ENCODE measurements at places on chromosomes 7 and 10.

- no peak for DNase-seq
Observed at GRCh38 chr7:130734815-130735716, 1.1 kb upstream of the KLF14 start.

DNA sequence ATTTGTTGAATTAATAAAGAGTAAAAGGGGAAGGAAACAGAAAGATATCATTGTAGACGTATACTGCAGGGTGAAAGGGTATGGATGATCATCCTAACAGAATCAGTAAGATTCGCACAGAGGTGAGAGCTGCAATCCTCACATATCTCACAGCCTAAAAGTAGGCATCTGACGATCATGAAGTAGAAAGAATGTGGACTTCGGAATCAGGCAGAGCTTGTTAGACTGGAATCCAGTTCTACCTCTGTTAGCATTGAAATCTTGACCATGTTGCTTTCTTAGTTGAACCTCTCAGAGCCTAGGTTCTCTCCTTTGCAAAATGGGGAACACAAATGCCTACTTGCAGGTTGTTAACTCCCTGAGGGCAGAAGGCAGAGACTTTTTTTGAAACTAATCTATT is 320.0 kb upstream of the C7orf33 start:
- DNase-seq = no peak

GRCh38 chr10:80170641-80171040 is 34.7 kb downstream of the ANXA11 start:
- no peak for DNase-seq

DNA sequence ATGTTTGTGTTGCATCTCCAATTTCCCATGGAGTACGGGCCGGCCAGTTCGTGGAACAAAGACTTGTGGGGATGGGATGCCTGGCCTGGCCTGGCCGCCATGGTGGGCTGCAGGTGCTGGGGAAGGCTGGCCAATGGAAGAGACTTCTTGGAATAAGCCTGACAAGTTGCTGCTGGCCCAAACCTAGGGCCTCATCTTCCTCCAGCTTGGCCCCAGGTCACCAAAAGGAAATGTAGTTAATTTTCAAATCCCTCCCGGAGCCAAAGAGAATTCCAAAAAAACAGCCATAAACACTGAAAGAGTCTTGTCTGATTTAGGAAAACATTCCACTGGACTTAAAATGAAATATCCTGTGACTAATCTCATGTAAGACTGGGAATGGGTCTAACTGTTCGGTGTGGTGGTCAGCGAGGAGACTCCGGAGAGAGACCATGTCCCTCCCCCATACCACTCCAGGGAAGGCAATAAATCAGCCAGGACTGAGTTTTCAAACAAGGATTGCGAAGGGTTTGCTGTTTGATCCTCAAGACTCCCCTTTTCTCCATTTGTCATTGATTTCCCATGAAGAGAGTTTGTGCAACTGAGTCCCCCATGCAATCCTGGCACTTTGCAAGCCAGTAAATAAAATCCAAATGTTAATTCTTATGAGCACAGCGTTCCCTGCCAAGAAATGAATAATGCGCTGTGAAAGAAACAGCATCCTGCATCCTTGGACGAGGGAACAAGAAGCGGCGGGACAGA is 128.7 kb upstream of the HABP2 start:
- DNase-seq = no peak

DNA sequence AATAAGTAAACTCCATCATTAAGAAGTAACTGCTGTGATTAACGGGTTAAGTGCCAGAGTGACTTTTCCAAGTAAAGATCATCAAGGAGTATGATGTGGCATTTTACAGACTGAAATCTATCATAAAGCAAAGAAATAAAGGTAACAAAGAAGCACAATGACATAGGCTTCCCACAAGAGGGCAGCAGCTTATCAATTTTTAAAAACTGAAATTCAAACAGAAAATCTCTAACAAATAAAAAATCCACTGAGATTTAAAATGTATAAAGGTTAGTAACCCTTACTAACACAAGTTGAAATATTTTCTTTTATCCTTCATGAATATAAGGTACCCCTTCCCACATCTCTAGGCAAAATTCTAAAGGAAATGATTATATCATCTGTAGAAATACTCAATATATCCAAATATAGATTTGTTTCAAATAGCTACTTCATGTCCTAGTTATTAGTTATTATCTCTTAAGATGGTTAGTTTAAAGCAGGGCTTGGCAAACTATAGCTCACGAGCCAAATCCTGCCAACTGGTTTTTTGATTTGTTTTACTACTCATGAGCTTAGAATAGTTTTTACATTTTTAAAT is 29.2 kb downstream of the FAM3C start:
- DNase-seq = no peak

DNA sequence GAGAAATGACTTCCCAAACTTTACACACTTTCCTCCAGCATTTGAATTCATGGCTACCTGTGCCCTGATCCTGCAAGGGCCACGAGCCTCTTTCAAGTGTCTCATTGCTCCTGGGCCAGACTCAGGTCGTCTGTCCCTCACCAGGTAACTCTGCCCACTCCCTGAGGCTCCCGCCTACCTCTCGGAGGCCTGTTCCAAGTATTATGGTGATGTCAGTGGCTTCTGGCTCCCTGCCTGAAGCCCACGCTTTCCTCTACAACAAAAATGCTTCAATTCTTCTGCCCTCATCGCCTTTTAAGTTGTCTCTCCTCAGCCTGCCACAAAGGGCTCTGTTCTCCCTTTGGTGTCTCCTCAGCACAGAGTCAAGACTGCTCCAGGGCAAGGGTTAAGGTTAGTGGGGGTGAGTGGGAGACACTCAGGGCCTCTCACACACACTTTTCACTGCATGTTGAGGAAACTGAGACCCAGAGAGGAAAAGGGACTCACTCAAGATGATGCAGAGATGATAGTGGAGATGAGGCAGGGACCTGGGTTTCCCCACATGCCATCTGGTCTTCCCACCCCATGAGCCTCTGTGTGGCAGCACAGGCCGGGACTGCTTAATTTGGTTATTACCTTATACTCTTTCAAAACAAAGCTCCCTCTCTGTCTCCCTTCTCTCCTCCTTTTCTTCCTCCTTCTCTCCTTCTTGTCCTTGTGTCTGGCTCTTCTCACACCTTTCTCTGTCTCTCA is 28.3 kb upstream of the EGR2 start:
- no peak for DNase-seq

GRCh38 chr7:74337926-74338325 is 48.7 kb downstream of the CLIP2 start:
- DNase-seq = no peak

- no peak for DNase-seq
Observed at GRCh38 chr7:156031679-156032478, 219.6 kb upstream of the SHH start.

DNA sequence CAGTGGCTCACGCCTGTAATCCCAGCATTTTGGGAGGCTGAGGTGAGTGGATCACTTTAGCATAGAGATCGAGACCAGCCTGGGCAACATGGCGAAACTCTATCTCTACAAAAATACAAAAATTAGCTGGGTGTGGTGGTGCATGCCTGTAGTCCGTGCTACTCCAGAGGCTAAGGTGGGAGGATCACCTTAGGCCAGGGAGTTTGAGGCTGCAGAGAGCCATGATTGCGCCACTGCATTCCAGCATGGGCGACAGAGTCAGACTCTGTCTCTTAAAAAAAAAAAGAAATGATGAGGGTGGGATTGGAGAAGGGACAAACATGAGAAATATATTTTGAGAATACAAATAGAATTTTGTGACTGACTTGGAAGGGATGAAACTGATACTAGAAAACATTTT is 76.9 kb downstream of the SHOC2 start:
- no peak for DNase-seq

GRCh38 chr10:27661514-27662286 is 83.9 kb downstream of the MKX start:
- no peak for DNase-seq

DNA sequence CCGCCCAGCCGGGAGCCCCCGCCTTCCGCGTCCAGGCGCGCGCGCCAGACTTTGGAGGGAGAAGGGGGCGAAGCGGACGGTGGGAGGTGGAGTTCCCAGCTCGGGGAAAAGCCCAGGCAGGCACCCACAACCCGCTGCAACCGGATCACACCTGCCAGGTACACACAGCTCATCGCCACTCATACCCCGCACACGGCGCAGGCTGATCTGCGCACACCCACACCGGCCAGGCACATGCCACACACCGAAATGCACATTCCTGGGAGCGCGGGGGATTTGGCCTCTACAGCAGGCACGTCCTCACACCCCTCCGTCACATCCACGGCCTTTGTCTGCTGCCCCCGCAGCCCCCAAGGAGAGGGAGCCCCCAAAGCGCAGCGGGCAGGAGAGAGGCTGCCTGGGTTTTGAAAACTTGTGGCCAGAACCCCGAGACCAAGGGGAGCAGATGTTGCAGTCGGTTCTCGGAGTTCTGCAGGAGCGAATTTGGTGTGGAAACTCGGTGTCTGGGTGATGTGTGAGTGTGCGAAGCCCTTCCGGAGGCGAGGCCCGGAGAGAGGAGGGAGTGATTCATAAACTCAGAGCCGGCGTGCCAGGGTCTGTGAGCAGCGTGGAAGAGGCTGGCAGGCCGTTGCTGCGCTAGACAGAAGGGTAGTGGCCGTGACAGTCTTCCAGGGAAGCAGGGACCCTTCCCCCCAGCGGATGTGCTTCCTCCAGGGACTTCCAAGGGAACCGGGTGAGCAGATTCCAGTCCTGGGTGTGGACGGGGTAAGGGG is 734 bp downstream of the CHST3 start:
- no peak for DNase-seq

DNA sequence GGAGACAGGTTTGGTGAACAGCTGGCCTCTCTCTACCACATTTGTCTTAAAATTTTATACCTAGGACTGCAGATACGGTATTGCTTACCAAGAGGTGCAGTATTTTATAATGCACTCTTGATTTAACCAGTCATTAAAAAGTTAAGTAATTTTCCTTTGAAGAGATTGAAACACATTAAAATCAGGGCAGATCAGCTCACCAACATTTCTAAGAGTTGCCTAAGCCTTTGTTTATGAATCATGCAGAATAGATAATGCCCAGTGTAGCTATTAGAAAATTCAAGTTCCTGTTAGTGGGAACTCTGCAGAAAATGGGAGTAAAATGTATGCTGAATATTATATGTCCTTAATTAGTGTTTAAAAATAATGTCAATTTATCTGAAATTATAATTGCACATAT is 140.2 kb upstream of the PRPS1L1 start:
- DNase-seq = no peak

DNA sequence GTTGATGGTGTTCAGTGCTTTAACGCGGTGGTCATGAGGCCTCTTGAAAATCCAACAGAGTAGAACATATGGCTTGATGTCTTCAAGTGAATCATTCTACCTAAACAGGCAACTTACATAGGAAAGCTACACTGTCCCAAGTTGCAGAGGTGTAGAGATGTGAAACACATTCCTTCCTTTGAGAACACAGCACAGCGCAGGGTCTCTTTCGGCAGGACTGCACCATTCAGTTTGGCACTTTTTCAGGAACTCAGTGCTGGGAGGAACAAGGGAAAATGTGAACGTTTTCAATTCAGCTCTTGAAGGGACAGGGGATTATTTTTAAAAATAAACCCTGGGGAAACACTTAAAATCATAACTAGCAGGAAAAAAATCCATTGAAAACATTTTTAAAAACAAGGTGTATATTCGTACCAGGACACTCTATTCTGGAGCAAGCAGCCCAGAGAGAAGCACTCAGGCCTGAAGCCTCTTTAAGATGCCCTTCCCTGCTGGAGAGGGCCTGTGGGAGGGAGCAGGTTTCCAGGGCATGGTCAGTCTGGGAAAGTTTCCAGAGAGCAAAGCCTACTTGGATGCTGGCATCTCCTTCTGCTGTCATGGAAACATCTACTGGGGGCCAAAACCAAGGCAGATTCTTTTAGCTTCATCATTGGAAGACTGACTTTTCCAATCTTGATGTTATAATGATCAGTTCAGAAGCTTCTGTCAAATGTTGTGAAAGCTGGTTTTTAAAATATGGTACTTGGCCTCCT is 60.4 kb upstream of the NPVF start:
- no peak for DNase-seq

DNA sequence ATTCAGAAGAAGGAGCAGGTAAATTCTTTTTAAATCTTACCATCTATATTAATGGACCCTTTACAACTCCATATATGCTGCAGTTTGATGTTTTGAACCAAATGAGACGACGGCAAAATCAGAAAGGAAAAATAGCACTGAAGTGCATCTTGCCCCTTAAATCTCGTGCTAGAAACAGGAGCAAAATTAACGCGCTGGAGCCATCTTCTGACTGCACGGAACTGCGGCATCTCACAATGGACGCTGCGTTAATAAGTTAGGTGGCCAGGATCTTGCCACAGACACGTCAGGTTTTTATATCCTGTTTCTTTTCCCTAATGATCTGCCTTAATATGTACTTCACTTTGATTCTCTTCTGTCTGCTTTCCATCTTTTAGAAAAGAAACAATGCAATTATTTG is 354.5 kb downstream of the TFEC start:
- no peak for DNase-seq

GRCh38 chr7:149060156-149060555 is 30.4 kb downstream of the ZNF786 start:
- DNase-seq = no peak

- no peak for DNase-seq
Observed at GRCh38 chr7:21113609-21114415, 314.1 kb upstream of the SP4 start.

GRCh38 chr10:29479081-29479925 is 155.5 kb downstream of the SVIL start:
- no peak for DNase-seq

DNA sequence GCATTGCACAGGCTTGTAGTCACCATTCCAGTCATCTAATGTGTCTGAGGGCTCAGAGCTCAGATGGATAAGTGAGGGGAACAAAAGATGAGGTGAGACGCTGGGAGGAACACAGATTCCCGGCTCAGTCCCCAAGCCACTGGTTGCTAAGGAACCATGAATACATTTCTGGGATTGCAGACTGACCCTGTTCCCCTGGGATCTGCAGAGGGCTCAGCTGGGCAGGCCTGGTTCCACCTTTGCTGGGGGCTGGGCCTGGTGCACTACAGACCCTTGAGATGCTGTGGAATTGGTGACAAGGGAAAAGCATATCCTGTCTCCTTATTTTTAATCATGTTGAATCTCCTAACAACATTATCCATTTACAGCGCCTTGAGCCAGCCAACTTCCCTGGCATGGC is 19.2 kb downstream of the ELFN1 start:
- DNase-seq = no peak

GRCh38 chr7:99839287-99840021 is 11.6 kb downstream of the CYP3A43 start:
- DNase-seq = no peak

DNA sequence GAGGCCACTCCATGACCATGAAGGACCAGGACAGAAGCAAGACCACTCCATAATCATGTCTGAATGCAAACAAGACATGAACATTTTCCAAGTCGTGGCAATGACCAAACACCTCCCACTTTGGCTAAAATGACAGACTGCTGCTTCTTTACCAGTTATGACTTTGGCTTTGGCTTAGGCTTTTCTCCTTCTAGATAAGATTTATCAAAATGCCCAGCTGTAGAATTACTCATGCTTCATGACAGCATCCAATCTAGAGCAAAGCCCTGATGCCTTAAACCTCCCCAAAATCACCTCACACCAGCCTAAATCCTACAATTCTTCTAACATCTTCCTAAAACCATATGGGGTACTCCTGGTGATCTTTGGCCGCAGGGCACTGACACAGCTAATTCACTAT is 102.1 kb downstream of the VPS41 start:
- DNase-seq = no peak

GRCh38 chr7:89602984-89603383 is 551.3 kb upstream of the STEAP1 start:
- no peak for DNase-seq
